DMS53 (cell line): ENCODE measurements at places on chromosomes 13 and 19.

- no peak for DNase-seq
Measured at GRCh38 chr13:59201841-59202240, 961.9 kb downstream of the DIAPH3 start.

DNA sequence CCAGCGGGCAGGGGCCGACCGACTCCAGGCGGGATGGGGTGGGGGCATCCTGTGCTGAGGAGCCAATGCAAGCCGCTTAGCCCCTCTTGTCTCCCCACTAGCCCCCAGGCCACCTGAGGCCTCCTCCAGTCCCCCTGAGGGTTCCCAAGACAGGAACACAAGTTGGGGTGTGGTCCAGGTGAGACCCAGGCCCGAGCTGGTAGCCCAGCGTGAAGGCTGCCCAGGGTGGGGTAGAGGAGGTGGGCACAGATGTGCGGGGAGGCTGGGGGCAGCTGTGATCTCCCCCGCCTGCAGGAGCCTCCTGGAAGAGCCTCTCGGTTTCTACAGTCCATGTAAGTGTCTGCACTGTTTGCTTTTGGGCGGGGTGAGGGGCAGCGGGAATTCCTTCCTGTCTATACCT lies 10.4 kb downstream of the TLE6 start:
- no peak for DNase-seq

- DNase-seq = peak; percentile 37
Measured at GRCh38 chr19:10316229-10317044, 622 bp upstream of the FDX2 start.

DNA sequence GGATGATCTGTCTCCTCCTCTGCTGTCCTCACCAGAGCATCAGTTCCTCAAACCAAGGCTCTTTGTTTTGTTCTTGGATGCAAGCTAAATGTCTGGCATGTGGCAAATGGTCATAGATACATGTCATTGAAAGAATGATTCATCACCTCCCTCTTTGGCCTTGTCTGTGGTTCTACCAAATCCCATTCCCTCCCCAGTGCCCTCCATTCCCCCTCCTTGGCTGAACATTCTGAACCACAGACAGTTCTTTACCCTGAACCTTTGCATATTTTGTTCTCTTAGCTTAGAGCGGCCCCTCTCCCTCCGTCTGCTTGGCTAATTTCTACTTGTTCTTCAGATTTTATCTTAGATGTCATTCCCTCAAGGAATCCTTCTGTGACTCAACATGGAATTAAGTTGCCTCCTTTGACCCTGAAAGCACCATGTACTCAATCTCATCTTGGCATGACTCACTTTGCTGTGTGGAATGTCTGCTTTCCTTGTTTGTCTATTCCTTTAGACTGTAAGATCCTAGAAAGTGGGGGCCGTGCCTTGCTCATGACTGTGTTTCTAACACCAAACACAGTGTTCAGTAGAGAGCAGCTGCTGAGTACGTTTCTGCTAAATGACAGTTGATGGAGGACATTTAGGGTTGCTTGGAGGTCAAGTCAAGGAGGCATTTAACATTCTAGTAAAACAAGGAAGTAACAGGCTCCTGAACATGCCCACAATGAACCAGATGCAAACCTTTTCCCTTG lies 8.1 kb downstream of the ALOX5AP start:
- peak; percentile 11 for DNase-seq

GRCh38 chr19:12159773-12160414 lies 3.0 kb upstream of the ZNF136 start:
- peak; percentile 18 for DNase-seq

DNA sequence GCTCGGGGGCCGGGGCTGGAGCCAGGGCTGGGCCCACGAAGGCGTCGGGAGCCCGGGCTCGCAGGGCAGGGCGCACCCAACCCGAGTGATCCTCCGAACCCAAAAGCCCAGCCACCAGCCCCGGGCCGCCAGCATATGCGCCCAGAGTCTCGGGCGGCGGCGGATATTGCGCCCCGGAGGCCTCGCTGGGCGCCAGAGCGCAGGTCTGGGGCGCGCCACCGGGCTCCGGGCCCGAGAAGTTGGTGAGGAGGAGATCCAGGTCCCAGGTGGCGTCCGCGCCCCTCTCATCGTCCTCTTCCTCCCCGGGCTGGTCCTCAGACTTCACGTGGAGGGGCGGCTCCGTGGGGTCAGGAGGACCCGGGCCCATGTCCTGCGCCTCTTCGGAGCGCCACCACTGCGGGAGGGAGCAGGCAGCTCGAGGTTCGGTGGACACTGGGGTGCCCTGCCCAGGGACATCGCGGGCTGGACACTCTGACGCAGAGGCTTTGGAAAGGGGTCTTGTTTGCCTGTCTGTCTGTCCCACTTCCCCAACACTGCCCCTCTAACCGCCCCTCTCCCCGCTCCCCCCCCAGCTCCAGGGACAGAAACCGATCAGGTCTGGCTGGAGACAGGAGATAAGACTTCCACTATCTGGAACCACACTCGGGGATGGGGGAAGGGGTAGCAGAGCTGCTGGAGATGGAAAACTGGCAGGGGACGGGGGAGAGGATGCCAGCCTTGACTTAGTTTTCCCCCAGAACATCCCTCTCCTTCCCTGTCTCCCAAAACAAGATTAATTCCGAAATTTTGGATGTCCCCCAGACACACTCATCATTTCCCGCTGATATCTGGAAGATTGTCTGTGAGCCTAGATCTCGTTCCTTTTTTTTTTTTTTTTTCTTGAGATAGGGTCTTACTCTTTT lies 1.0 kb downstream of the KLF1 start:
- no peak for DNase-seq

GRCh38 chr19:7539827-7540425 lies 4.4 kb downstream of the PNPLA6 start:
- no peak for DNase-seq

- peak; percentile 38 for DNase-seq
Measured at GRCh38 chr19:12749938-12750521, 1.6 kb upstream of the BEST2 start.
